ENCODE measurements at places on chromosomes 4 and X.
A peak's percentile ranks its signal among the peaks of the same experiment; 100 is the strongest.

GRCh38 chr4:19298998-19299397 is 952.7 kb upstream of the SLIT2 start:
- no peak for DNase-seq

DNA sequence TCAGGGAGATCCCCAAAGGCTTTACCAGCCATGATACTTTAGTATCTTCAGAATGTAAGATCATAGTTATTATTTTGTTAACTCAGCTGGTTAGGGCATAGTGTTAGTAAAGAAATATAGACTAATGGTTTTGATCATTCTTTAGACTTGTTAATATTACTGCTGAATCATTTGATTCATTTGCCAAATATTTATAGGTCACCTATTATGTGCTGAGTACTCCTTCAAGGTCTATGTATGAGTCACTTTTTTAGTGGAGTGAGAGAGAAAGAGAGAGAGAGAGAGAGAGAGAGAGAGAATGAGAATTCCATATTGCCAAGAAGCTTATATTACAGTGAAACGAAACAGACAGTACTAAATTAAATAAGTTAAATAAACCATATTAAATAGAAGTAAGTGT is 110.3 kb downstream of the UBE2NL start:
- DNase-seq: no peak

DNA sequence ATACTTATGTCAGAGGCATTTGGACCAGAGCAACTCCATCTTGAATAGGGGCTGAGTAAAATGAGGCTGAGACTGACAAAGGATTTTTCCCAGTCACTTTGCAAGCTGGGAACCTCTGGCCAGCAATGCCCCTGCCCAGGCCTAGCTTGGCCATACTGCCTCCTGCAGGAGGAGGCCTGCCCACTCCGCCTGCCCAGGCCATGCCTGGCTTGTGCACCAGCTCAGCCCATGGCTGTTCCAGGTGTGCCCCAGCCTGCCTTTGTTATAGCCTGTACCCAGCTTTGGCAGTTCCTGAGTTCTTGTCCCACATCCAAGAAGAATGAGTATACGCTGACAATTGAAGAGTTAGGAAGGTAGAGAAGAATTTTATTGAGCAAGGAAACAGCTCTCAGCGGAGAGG is 176.1 kb downstream of the AASDH start:
- DNase-seq: no peak

DNA sequence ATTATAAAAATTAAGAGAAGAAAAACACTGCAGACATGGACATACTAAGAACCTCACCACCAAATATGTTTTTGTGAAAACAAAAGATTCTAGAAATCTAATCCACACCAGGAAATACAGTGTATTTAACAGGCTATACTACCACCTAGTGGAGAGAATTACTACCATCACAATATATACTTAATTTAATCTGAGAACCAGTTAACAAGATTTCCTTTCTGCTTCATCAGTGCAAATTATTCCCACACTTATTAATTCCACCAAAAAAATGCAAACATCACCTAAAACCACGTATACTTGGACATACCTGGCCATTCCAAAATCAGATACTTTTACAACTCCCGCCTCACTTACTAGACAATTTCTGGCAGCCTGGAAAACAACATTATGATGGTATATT is 7.0 kb upstream of the TXK start:
- peak; percentile 43 for DNase-seq

DNA sequence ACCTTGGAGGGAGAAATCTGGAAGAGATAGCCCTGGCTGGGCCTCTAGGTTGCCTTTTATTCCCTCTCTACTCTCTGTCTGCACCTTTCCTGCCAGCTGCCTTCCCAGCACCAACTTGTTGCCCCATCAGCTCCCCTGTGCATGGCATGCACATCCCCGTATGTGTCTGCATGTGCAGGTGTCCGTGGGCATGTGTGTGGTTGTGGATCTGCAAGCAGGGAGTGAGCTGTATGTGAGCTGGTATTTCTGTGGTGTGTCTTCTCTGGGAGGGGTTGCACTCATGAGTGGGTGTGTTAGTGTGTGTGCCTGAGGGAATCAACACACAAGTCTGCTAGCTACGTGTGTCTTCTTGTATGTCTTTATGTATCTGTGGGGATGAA is 9.9 kb downstream of the L1CAM start:
- no peak for DNase-seq

DNA sequence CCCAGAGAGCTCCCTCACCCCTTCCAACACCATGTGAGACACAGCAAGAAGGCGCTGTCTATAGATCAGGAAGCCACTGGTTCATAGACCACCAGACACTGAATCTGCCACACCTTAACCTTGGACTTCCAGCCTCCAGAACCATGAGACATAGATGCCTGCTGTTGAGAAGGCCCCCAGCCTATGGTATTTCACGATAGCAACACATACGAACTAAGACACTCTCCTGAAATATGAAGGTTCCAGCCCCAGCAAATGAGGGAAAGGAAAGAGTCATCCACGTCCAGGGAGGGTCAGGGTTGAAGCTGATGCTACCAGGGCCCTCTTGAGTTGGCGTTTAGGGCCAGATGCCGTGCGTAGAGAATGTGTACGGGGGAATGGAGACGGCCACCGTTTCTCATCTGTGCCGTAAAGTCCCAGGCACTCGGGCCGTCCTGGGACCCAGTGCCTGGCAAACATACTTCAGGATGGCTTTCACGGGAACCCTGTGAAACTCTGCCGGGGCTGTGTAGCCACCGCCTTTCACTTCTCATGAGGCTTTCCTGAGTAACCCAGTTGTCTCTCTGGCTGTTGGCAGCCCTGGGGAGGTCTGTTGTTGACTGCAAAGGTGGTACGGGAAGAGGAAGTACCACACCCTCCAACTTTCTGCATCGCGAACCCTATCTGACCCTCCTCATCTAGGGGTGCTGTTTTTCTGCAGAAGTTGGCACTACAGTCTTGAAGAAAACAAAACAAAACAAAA is 17.7 kb upstream of the P2RY8 start:
- no peak for DNase-seq

DNA sequence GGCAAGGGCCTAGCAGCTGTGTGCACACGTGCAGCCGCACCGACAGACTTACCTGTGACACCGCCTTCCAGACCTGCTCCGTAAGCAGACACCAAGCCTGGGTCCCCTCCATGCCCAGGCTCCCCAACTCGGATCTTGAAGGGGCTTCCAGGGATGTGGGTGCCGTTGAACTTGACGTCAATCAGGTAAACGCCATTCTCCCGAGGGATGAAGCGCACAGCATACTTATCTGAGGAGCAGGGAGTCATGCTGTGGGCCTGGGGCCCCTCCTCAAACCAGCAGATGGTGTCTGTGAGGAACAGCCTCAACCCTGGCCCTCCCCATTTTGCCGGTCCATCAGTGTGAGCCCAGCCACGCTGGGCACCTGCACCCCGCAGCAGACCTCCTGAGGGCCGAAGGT is 24.5 kb downstream of the FLNA start:
- no peak for DNase-seq

GRCh38 chrX:30521440-30522182 is 56.0 kb downstream of the TASL start:
- no peak for DNase-seq

DNA sequence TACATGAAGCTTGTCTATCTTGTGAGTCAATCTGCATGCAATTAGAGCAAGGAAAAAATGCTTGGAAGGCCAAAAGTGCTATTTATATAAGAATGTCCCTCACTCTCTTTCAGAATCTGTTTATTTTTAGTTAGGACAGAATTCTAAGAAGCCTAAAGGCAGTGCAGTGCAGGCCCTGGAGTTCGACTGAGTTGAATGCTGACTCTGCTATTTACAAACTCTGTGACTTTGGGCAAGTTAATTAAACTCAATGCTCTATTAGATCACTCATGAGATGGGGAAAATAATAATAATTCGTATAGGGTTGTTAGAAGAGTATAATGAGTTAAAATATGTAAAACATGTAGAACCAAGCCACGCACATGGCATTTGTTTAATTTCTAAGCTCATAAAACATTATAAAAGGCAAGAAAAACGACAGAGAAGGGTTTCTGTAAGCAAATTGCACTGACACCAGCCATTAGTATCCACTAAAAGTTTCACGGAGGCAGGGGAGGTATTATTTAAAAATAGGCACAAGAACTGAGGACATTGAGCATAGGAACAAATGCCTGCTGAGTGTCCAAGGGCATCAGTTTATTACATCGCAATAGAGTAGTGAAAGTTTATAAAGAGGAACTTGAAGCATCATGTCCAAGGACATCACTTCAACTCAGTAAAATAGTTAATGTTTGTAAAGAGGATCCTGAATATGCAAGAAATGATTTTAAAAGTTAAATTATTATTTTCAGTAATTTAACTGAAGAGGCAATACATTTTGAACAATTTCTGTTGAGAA is 115.0 kb upstream of the INPP4B start:
- DNase-seq: no peak

DNA sequence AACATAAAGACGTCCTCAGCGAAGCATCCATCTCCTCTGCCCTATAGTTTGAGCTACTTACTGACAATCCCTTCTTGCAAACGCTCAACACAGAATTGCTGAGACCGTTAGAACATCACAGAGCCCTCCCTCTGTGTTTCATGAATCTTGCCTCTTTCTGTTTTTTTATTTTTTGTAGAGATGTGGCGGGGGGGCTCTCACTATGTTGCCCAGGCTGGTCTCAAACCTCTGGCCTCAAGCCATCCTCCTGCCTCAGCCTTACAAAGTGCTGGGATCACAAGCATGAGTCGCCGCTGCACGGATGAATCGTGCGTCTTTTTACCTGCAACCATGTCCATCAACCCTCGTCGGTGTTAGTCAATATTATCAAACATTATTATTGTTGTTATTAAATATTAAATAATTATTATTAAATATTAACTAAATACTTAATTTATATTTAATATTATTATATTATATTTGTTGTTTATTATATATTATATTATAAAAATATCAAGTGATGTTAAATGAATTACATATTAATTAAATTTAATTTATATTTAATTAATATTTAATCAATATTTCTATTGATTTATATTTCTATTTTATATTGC is 200.7 kb downstream of the CRLF2 start:
- DNase-seq: no peak

DNA sequence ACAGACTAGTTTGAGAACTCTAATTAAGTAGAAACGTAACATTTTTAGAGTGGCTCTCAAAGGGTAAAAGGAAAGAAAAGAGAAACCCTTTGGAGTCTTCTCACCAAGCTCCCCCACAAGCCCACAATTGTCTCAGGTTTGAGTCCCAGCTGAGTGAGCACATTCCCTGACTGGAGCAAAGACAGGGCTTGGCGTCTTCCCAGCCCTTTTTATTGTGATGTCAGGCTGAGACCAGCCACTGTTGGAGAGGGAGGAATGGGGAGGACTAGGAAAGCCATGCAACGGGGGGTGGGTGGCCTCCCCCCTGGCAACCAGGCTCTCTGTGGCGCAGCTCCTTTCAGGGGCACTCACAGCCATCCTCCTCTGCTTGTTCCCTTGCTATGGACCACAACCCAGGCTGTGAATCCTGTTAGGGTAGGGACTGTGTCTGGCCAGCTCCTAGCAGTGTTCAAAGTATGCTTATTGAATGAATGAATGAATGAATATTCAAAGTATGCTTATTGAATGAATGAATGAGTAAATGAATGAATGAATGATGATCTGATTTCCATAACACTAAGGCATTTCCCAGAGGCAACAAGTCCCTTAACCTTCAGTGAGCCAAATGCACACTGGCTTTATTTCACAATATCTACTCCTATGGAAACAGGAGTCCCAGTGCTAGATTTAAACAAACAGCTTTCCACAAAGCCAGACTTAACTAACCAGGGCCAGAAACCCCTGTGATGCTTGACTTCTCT is 413.3 kb downstream of the MID1IP1 start:
- DNase-seq: no peak

DNA sequence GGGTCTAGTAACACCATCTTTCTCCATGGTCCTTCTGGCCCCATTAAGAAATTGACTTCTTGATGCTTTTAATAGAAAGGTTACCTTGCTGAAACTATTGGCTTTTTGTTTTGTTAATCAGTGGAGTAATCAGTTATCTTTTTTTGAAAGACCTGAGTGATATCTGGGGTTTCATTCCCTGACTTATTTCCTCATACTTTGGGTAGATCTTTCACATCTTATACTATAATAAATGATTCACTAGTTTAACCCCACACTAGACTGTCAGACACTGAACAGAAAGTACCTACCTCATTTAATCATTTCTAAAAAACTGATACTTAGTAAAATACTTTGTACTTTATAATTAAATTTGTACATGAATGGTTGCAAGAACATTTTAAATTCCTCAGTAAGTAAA is 1021.1 kb downstream of the STIM2 start:
- no peak for DNase-seq

DNA sequence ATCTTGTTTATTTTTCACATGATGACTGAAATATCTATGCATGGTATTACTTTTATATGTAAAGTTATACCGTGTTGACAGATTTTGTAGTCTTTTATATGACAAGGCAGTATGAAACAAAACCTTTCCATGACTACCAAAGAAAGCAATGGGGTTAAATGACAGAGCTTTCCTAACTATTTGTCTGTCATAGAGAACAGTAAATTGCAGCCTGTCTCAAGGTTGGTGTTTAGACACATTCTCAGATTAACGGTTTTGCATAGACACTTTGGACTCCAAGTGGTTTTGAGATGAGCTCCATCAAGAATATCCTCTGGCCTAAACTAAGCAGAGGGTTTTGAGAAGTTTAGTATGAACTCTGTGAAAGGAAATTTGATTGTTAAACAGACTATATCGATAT is 180.7 kb upstream of the TENM3 start:
- DNase-seq: no peak

DNA sequence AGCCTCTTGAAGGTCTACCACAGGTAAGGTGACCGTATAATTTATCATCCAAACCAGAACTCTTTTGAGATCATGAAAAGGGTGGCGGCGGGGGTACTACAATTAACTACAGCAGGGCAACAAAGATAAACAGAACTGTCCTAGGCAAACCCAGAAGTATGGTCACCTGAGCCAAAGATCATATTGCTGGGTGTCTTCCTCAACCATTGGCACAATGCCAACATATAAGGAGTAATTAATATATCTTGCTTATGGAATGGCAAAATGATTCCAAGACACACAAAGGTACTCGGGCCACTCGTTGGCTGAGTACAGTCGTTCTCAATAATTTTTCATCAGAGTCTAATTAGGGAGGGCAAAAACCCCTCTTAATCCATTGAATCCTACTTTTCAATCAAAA is 273.3 kb downstream of the QDPR start:
- DNase-seq: no peak

Measured in H4 (cell line).